ENCODE measurements at places on chromosomes 5 and 9.
A peak's percentile ranks its signal among the peaks of the same experiment; 100 is the strongest.

- no peak for DNase-seq
Observed at GRCh38 chr9:26012797-26013196, 334.6 kb upstream of the TUSC1 start.

- no peak for DNase-seq
Observed at GRCh38 chr5:172591636-172592035, 49.4 kb upstream of the NEURL1B start.

- DNase-seq: no peak
Observed at GRCh38 chr5:176632745-176633144, 2.3 kb downstream of the EIF4E1B start.

DNA sequence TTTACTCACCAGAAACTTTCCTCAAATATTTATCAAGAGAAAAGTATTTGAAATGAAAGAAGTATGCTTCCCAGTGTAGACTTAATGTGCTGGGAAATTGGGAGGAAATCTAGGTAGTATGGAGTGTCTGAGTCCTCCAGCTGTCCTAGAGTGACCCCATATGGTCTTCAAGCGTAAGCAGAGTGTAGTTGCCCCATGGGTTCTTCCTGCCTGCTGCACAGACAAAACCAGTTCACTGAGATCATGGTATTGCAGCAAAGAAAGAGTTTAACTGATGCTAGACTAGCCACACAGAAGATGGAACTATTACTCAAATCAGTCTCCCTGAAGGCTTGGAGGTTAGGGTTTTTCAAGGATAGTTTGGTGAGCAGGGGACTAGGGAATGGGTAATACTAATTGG is 114.9 kb upstream of the PRLR start:
- DNase-seq: no peak

GRCh38 chr5:74281166-74281565 is 359.4 kb downstream of the ENC1 start:
- no peak for DNase-seq

DNA sequence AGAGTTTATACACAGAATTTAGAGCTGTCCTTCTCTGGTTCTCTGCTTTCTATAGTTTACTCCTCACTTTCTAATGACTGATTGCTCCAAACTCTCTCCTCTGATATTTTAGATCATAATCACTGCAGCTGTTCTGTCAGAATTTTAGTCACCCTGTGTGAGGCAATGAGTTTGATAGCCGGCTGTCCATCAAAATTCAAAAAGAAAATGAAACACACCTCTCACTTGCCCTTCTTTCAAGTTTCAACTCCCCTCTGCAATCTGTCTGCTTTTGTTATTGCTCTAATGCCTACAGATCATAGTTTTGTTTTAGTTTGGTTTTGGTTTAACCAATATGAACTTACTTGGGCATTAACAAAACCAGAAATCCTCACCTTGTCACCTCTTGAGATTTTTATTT is 23.3 kb upstream of the ABLIM3 start:
- DNase-seq: no peak

DNA sequence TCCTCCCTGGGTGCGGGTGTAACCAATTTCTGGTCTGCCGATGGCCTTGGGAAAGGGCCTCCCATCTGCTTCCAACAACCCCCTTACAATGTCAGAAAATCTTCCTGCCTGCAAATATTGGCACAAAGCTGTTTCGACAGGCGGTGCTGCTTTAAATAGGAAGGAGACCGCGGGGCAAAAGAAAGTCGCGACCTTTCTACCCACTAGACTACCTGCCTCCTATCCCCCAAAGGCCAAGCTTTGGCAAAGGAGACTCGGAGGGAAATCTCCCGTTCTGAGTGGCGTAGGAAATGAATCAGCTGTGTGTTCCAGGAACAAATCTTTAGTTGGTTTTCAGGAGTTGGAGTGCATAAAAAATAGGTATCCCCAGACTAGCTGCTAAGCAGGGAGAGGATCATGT is 36.8 kb upstream of the NFIB start:
- DNase-seq: no peak

GRCh38 chr5:15592728-15593127 is 92.7 kb downstream of the FBXL7 start:
- DNase-seq: no peak

DNA sequence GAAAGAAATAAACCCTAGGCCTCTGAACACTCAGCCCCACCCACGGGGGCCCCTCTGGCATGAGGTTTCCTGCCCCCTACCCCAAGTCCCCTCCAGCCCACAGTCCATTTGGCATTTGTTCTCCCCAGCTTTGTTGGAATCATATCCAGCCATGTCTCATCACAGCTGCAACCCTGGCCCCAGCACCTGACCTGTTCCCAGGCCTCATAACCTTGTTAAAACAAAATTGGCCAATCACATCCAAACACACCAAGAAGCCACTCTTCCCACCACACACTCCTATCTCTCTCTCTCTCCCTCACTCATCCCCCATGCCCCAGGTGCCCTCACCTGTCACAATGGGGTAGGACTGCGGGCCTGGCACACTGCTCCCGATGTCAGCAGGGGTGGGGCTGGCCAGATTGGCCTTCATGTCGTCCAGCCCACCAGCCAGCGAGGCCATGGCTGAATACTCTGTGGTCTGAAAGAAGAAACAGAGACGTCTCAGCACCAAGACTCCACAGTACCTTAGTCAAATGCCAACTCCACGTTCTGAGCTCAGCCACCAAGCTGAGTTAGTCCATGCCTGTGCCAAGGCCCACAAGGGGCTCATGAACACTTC is 110.9 kb downstream of the PAX5 start:
- no peak for DNase-seq

DNA sequence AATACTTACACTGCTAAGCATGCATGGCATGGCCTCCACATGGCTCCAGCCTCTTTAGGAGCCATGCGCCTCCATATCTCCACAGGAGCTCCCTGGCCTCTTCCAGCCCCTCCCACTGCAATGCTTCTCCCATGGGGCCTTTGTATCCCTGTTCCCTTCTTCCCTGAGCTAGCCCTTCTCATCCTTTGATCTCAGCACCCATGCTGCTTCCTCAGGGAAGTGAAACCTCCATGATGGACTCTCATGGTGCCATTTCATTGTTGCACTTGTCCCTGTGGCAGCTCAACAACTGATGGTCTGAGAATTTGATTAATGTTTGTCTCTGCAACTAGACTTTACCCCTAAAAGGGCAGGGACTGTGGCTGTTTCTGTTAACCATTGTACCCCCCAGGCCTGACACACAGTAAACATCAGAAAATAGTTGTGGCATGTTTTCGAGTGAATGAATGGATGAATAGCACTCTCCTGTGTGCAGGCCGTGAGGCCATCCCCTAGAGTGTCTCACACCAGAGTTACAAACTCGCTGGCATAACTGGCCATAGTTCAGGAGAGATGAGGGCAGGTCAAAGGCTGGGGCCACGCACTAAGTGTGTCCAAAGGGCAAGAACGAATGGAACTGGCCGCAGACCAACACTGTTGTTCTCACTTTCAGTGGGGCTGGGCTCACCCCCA is 6.6 kb downstream of the IDNK start:
- DNase-seq: no peak

DNA sequence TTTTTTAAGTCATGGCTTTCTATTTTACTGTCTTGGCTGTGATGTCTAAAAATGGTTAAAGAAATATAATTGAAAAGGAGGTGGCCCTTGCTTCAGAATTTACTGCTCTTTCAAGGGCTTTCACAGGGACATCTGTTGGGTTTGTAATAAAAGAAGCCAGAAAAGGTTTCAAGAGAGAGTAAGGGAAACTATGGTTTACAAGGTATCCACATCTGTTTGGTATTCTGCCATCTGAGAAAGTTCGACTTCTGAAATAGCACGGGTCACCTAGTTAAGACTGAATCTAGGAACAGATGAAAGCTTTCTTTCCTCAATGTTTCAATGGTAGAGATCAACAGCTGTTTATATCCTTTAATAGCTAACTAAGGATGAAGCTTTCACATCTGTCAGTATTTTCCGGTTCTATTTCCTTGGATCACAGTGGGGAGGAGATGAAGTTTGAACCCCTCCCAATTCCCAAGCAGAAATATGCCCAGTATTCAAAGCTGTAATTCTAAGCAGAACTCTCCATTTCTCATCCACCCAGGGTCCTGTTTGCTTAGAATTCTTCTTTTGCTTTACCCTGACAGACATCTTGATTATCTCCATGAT is 72.8 kb upstream of the IFNK start:
- no peak for DNase-seq

GRCh38 chr9:89593727-89594427 is 10.9 kb upstream of the GADD45G start:
- DNase-seq: peak; percentile 80

- peak; percentile 23 for DNase-seq
Observed at GRCh38 chr5:176133289-176133870, 104.8 kb upstream of the SIMC1 start.

- peak; percentile 61 for DNase-seq
Observed at GRCh38 chr5:123671042-123671441, 159.1 kb downstream of the CSNK1G3 start.

All from activated CD8-positive, alpha-beta T cell treated with anti-CD3 and anti-CD28 coated beads, Interleukin-2, amount 10 ng/mL, durations not matched to agents 7 days and 5 days (primary cell).